ENCODE measurements at places on chromosomes 16 and 17.
A peak's percentile ranks its signal among the peaks of the same experiment; 100 is the strongest.

DNA sequence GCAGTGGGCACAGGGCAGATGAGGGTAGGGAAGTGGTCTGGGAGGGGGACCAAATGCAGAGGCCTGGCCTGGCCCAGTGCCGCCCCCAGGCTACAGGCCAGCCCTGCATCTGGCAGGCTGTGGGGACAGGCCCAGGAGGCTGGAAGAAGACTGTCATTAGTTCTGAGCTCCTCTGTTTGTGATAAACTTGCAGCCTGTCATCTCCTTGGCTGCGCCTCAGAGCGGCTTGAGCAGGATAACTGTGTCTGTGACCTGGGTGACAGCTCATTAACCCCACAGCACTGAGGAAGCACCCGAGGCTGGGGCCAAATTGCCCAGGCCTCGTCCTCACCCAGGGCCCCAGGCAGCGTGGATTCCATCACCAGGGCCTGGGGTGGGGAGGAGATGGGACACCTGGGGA lies 23.9 kb downstream of the ABCC3 start:
- DNase-seq = no peak

GRCh38 chr17:57954397-57955182 lies 622 bp downstream of the CUEDC1 start:
- DNase-seq = peak; percentile 84

DNA sequence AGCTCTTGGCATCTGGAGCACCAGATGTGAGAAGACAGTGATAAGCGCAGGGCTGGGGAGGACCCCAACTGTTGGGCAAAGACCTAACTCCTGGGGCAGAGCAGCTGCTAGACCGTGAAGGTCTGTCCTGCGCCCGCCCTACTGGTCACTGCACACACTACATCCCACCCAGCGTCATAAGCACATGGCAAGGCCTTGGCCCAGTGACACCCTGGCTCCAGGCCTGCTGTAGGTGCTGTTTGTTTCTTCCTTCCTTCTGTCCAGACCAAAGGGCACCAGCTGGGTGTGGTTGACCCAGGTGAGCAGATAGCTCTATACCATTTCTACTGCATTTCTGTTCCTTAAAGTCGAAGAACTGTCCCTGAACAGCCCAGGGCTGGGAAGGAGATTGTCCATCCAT lies 6.4 kb downstream of the TRPV3 start:
- no peak for DNase-seq

- no peak for DNase-seq
These were observed 101.8 kb downstream of the PARN start for GRCh38 chr16:14528306-14528705.

DNA sequence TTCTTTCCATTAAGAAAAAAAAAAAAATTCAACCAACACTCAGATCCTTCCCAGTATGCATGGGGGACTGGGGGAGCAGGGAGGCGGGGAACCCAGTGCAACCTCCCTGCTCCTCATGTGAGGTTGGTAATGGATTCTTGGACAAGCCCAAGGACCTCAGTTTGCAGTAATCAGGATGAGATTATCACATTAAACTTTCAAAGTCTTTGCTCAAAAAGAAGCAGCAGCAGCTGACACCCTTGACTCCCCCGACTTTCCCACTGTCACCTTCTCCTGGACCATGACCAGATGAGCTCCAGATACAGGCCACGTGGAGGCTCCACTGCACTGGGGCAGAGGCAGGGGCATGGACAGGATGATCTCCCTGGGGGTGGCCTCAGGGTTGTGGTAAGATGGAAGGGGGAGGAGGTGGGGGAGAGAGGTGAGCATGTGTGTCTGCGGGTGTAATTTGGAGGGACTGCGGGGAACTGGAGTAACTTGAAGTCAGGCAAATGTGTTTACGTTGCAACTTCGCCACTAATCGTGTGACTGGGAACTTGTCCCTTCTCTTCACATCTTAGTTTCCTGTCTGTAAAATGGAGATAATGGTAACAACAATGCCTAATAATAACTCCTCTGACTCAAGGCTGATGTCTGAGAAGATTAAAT lies 19.8 kb downstream of the ZNF385C start:
- DNase-seq = no peak

DNA sequence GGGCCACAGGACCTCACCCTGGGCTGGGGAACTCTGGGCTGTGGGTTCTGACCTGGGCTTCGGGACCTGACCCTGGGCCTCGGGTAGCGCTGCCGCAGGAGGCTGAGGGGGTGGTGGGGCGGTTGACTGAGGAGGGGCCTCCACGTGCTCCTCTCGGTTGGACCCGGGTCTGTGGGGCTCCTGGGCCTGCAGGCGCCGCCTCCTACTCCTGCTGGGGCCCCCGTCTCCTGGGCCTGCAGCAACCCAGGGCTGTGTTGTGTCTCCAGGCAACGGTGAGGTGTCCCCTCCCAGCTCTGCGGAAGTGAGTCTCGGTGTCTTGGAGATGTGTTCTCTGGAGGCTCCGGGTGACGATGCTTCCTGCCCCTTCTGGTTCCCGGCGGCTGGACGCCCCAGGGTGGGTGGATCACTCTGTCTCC lies 41.5 kb upstream of the GNG13 start:
- DNase-seq = no peak

- no peak for DNase-seq
These were observed 43.0 kb upstream of the CDH8 start for GRCh38 chr16:62079236-62079635.

- DNase-seq = no peak
These were observed 17.6 kb upstream of the CCDC182 start for GRCh38 chr17:57762452-57763395.

DNA sequence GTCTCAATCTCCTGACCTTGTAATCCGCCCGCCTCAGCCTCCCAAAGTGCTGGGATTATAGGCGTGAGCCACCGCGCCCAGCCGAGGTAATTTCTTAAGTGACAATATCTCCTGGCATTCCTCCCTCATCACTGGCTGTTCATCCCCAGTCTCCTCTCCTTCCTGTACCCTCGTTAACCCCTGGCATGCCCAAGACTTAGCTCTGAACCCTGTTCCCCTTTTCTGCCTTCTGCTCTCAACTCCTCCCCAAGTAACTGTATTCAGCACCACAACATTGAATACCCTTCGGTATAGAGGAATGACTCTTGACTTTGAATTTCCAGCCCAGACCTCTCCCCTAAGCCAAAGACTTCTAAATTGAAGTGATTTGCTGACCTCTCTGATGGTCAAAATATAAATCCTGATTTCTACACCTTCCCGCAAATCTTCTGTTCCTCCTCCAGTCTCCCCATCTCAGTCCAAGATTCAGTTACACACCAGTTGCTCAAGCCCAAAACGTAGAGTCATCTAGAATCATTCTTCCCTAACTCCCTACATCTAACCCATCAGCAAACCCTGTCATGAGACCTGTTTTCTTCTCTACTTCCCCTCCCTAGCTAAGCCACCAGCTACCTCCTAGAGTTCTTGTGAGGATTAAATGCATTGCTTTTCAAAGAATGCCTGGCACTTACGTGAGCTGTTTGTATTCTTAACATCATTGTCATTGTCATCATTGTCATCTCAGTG lies 14.8 kb downstream of the PMP22 start:
- no peak for DNase-seq

DNA sequence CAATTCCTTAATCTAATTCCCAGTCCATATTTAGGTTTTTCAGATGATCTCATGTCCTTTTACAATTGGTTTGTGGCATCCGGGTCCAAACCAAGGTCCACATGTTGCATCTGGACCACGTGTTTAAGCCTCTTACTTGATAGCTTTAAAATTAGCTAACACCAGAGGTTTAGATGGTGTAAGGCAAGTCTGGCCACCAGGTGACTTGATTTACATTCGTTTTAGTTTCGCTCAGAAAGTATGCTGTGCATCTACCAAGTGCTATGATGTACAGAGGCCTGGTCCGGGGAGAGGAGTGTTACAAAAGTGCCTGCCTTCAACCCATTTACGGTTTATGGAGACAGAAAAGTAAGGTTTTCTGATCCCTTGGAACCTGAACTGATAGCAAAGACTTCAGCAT lies 878 bp upstream of the DNAJA2 start:
- no peak for DNase-seq

GRCh38 chr16:11350921-11351335 lies 5.7 kb downstream of the RMI2 start:
- DNase-seq = peak; percentile 75

GRCh38 chr16:88064011-88064888 lies 113.0 kb downstream of the BANP start:
- peak; percentile 12 for DNase-seq

DNA sequence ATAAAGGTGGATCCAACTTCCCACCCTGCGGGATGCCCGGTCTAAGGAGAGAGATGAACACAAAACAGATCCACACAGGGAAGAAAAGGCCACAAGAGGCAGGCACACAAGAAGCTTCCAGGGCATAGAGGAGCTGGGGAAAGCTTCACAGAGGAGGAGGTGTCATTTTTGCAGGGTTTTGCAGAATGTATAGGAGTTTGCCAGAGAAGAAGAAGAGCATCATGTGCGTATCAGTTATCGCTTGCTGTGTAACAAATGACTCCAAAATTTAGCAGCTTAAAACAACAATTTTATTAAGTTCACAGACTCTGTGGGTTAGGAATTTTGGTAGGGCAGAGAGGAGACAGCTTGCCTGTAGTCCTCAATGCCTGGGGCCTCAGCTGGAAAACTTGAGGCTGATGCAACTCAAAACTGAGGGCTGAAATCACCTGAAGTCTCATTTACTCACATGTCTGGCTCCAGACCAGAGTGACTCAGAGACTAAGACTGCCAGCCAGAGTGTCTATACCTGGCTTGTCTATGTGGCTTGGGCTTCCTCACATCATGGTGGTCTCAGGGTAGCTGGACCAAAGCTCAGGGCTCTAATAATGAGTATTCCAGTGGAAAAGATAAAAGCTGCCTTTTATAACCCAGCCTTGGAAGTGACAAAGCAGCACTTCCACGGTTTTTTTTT lies 33.9 kb upstream of the ZNF423 start:
- no peak for DNase-seq

DNA sequence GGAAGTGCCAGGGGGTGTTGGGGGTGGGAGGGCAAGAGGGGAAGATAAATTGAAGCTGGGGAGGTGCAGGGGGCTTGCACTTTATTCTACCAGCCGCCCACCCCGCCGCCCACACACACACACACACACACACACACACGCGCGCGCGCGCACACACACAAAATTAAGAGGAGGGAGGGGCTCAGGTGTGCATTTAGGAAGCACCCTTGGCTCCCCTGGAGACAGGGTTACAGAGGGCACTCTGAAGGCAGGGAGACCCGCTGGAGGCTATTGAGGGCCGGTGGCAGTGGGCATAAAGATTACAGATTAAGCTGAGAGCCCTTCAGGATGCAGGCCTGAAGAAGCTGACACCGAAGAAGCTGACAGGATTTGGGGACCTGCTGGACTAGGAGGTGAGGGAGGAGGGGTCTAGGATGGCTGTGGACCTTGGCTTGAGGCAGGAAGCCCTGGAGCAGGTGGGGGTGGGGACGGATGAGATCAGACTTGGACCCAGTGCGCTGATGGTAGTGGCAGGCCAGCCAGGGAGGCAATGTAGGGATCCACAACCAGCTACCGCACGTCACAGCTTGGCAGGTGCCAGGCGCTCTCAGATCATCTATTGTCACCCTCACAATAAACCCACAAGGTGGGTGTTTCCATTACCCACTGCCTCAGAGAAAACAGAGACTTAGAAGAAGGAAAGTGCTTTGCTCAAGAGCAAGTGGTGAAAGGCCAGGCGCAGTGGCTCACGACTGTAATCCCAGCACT lies 772 bp upstream of the SAMD14 start:
- DNase-seq = no peak

All from EL (cell line).